ENCODE measurements at places on chromosomes 1 and 21.

GRCh38 chr1:159898527-159898926 lies 1.4 kb downstream of the CFAP45 start:
- no peak for DNase-seq

- no peak for DNase-seq
Observed at GRCh38 chr1:198291924-198292323, 135.1 kb downstream of the NEK7 start.

GRCh38 chr1:109796484-109797302 lies 33.0 kb upstream of the EPS8L3 start:
- DNase-seq, result no peak

DNA sequence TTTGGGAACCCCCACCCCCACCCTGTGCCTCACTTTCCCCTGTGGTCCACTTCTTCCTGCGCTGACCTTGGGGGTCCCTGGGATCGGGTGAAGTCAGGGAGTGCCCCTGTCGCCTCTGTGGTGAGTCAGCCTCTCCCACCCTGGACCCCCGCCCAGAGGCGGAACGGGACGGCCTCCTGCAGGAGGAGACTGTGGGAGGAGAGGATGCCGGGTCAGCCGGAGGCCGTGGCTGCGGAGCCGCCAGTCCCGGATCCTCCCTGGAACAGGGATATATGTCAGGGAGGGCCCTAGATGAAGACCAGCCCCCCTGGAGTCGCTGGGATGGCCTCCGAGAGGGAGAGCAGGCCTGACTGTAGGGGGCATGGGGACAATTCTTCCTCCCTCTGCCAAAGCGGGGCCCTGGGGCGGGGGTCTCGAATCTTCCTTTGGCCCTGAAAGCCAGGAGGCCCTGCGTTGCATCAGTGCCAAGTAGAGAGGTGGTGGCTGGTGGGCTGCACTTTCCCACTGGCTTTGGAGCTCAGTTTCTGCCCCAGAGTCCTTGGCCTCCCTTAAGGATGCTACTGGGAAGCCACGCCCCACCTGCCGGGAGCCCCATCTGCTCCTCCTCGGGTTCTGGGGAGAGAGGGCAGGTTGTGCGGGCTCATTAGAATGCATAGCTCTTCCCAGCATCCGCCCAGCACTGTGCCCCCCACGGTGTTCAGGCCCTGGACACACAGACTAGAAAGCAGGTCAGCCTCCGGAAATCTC lies 930 bp downstream of the ARHGEF10L start:
- no peak for DNase-seq

- DNase-seq, result no peak
Observed at GRCh38 chr1:98940722-98941079, 64.0 kb downstream of the PLPPR5 start.

DNA sequence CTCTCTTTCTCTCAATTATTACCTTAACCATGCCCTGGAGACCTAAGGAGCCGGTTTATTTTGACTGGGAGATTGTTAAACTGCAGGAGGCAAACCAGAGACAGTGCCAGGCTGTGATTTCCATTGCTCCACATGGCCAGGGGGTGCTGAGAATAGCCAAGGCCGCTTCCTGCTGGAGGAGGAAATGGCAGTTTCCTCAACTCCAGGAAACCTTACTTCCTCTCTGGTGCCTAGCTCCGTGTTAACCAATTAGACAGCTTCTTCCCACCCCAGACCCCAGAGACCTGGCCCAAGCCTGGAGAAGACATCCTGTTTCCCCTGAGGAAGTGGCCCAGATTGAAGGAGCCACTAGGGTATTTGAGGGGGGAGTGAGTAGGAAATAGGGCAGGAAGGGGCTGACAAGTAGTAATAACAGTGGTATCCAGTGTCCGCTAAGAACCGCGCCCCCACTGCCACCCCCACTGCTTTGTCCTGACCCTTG lies 161.2 kb downstream of the PLPP3 start:
- DNase-seq, result no peak

DNA sequence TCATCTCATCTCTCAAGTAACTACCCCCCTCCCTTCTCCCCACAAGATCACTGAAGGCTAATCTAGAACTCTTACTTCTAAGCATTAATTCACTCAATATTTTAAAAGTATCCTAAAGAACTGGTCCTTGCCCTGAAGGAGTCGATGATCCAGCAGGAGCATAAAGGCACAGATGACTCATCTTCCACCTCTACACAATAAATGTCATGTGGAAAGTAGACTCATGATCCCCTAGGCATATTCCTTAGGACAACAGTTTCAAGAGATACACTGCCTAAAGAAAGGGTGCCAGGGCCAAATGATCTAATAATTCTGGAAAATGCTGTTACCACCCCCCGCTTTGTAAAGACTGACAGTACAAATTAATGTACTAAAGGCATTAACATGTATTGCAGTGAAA lies 85.8 kb upstream of the DIRAS3 start:
- no peak for DNase-seq

GRCh38 chr1:119347858-119348257 lies 20.7 kb upstream of the HAO2 start:
- DNase-seq, result no peak

- DNase-seq, result no peak
Observed at GRCh38 chr1:190140644-190141043, 337.0 kb downstream of the BRINP3 start.

GRCh38 chr1:204460346-204460745 lies 34.3 kb downstream of the PIK3C2B start:
- no peak for DNase-seq

- no peak for DNase-seq
Observed at GRCh38 chr1:111778541-111779051, 22.9 kb downstream of the DDX20 start.

DNA sequence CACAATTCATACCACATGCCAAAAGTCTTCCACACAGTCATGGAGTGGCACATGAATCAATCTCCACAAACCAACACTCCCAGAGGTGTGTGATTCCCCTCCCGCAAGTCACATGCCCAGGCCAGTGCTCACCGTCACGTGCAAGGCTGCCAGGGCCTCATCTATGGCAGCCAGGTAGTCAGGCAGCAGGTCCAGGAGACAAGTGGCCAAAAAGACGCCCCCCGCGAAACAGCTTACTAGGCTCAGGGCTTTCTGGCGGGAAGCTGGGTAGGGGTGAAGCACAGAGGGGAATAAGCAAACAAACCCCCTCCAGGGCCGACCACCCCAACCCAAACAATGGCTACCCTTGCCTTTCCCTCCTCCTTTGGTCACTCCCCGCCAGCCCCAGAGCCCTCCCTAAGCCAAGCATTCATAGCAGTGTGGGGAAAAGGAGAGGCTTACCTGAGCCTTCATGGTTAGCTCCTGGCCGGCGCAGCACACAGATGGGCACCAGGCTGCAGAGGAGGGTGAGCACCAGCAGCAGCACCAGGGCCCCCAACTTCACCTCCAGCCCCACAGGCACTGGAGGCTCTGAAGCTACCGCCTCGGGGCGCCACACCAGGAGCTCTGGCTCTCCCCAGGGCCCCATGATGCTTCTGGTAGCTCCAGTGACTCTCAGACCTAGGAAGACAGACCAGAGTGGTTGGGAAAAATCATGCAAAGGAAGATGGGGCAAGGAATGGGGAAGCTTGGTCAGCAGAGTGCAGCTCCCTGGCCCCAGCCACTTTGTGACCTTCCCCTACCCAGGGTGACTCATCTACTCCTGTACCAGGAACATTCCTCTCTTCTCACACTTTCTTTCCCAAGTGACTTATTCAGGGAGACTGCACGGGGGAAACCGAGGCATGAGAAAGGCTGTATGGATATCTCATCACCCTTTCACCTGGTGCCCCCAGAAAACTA lies 978 bp downstream of the SLC39A1 start:
- no peak for DNase-seq

- no peak for DNase-seq
Observed at GRCh38 chr1:212696721-212697331, 2.8 kb downstream of the BATF3 start.

DNA sequence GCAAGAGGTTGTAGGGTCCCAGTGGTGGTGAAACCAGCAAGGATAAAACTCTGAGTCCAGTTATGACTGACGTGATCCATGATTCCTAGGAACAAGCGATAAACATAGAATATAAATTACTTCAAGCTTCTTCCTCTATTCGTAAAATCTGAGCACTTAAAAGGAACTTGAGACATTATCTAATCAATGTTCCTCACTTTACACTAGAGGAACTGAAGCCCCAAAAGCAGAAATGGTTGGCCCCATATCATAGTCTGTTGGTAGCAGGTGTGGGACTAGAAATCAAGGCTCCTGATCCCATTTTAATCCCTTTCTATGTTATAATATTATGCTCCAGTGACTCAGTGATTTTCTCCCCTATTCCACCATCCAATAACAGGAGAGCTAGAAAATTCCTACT lies 21.9 kb upstream of the MNDA start:
- no peak for DNase-seq

- no peak for DNase-seq
Observed at GRCh38 chr21:22456241-22456640, 1458.0 kb downstream of the NCAM2 start.

GRCh38 chr1:203462878-203463277 lies 12.7 kb upstream of the PRELP start:
- DNase-seq, result no peak

- DNase-seq, result no peak
Observed at GRCh38 chr1:178436899-178437298, 59.9 kb downstream of the CLEC20A start.

DNA sequence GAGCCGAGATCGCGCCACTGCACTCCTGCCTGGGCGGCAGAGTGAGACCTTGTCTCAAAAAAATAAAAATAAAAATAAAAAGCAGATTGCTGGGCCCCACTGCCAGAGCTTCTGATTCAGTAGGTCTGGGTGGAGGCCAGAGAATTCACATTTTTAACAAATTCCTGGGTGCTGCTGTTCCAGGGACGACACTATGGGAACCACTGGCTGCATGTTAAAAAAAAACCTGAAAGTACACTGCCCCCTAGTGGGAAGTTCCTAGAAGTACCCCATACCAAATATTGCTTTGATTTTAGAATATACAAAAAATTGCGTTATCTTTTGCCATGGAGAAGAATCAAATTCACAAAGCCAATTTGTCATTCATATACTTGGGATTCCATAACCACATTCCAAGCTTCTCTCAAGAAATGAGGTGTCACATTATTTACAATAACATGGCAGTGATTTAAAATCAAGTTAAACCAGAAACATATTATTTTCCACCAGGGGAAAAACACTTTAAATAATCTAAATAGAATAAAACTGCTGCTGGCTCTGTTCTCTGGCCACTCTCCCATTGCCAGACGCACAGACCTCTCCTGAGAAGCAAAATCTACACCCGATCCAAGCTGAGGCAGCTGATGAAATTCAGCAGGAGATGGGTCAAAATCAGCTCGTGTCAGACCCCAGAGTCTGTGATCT lies 27.4 kb downstream of the SYF2 start:
- DNase-seq, result peak; percentile 2

- no peak for DNase-seq
Observed at GRCh38 chr1:3247521-3248121, 178.6 kb downstream of the PRDM16 start.

- DNase-seq, result no peak
Observed at GRCh38 chr1:113320272-113320671, 70.0 kb upstream of the MAGI3 start.

DNA sequence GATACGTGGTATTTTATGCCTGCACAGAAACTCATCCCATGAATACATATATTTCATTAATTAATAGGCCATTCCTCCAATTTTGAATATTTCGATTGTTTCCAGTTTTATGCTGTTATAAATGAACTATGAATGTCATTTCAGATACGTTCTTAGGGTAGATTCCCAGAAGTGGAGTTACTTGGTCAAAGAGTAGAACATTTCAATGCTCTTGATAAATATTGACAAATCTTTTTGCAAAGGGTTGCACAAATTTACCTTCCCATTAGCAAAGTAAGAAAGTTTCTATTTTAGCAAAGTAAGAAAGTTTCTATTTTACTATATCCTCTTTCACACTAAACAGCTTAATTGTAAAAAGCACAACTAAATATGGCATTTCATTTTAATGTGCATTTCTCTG lies 48.9 kb downstream of the KCNT2 start:
- no peak for DNase-seq

DNA sequence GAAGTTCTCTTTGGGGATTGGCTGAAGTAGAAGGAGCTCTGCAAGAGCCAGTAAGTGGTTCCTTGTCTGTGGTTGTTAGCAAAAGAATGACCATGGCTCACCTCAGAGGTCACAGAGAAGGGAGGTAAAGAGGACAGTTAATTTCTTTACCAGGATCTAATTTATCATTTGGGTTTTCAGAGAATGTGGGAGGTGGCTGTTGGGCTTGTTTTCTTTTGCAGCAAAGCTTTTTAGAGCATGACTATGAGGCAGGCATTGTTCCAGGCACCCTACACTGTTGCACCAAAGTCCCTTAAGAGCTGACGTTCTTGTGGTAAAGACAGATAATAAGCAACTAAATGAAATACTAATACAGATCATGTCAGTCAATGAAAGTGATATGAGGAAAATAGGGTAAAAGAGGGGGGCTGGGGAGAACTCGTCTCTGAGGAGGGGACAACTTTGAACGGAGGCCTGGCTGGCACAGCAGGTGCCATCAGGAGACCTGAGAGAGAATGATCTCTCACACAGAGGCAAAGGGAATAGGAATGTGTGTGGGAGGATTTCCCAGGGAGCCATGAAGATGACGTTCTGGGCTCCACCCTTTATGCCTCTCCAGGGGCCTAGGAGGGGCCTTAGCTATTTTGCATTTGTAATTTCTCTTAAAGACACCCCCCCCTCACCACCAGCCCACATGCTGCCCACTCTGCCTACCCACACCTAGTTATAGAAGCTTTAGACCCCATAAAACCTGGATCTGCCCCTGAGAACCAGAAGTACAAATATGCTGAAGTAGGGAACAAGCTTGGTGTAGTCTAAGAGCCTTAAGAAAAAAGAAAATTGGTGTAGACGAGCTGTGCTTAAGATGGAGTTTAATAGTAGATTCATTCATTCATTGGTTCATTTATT lies 177.5 kb downstream of the ROR1 start:
- no peak for DNase-seq

- DNase-seq, result no peak
Observed at GRCh38 chr1:84000954-84001495, 2.1 kb upstream of the TTLL7 start.

GRCh38 chr1:53107570-53108322 lies 34.7 kb downstream of the SLC1A7 start:
- DNase-seq, result no peak

DNA sequence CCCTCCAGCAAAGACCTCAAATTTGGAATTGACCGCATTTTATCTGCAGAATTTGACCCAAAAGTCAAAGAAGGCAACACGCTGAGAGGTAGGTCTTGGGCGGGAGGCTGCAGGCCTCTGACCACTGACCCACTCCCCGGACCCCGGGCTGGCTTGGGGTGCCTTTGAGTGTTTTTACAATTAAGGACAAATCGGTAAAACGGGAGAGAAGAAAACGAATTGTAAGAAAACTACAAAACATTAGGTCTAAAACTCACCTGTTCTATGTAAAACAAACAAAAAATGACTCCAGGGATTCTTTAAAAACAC lies 1.1 kb downstream of the HLX start:
- no peak for DNase-seq

DNA sequence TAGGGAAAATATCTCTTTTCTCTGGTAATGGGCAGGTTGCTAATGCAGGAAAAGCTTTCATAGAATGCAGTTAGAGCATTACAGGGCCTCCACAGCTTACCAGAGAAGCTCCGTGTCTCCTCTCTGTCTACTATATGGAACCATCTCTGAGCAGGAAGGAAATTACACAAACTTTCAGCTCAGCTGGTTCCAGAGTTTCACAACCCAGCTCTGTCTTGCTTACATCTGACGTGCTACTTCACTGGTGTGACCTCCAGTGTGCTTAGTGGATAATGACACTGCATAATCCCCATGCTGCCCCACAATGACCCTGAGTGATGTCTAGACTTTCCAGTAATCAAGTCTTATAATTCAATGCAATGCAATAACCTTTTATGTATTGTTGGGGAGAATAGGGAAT lies 4.3 kb upstream of the FGGY start:
- no peak for DNase-seq

- DNase-seq, result no peak
Observed at GRCh38 chr1:210234329-210234757, 1.7 kb downstream of the SERTAD4 start.

Measured in activated T-cell treated with anti-CD3 and anti-CD28 coated beads for 4 hours (primary cell).